Activated naive CD4-positive, alpha-beta T cell (primary cell): ENCODE measurements at places on chromosomes 2 and 18.

- DNase-seq: no peak
Observed at GRCh38 chr2:37873229-37873628, 51.9 kb upstream of the RMDN2 start.

DNA sequence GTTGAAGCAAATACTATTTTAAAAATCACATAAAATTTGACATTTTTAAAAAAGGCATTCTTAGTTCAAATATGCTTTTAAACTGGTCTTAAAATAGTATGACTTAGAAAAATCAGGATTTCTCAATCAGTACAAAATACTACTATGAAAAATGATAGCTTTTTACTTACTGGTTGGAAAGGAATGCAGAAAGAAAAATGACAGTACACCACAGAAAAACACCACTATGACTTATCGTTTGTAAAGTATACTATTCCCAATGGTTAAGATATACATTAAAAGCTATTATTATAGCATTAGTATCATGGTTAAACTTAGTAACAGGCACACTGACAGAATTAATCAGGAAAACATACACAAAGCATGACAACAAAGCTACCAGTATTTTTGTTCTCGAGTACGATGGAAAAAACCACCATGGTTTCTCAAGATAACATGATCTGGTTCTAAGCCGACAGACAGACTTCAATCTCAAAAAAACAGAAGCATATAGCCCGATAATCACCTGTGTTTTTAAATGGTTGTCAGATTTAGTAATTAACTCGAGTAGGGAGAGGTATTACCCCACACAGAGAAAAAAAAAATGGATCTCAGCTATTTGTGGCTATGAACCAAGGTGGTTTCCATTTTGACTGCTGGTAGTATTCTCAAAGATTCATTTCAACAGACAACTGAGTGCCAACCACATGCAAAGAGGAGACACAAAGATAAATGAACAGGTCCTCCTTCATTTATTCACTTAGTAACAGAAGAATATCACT, 39.1 kb downstream of the CUL3 start:
- no peak for DNase-seq

DNA sequence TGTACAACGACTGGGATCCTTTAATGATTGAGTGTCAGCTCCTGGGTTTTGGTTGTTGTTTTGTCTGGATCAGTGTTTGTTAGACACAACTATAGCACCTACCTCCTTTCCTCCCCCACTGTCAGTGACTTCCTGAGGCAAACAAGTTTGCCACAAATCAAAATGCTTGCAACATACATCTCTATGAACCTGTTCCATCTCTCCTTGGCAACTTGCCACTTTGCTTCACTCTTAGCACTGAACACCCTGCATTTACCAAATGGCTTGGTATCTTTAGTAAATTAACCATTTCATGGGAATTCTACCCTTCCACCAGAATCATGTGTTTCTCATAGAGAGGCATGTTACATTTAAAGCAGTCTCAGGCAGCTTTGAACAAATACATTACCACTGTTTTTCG, 301.1 kb upstream of the TANK start:
- DNase-seq: no peak

GRCh38 chr18:45335282-45336043, 279.8 kb upstream of the SLC14A2 start:
- DNase-seq: no peak

DNA sequence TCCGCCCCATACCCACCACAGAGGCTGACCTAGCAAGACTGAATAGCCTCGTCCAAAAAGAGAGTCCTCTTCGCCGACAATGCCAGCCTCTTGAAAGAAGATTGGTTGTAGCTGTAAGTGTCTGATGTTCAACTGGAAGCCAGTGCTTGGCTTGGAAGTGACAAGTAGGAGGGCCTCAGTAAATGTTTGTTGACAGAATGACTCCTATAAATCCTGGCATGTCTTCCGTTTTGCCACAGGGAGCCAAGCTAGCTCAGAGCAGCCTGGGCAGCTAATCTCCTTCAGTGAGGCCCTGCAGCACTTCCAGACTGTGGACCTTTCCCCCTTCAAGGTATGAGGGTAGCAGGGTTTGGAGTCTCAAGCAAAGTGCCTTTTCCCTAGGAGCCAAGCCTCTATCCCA, 14.9 kb downstream of the ELMOD3 start:
- DNase-seq: no peak

DNA sequence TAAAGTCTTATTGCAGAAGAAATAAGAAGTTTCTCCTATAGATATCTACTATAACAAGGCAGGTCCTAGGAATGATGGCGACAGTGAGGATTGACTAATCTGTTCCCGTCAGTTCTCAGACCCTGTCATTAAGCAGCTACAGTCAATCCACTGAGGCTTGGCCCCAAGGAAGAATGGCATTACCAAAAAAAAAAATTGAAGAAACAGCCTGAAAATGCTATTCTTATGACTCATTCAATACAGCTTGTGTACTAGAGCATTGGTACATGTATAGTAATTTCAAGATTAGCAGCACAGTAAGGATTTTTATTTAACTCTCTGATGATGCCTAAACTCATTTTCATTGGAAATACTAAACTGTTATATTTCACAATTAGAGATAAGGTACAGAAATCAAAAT, 1096.1 kb upstream of the NXPH2 start:
- DNase-seq: no peak

DNA sequence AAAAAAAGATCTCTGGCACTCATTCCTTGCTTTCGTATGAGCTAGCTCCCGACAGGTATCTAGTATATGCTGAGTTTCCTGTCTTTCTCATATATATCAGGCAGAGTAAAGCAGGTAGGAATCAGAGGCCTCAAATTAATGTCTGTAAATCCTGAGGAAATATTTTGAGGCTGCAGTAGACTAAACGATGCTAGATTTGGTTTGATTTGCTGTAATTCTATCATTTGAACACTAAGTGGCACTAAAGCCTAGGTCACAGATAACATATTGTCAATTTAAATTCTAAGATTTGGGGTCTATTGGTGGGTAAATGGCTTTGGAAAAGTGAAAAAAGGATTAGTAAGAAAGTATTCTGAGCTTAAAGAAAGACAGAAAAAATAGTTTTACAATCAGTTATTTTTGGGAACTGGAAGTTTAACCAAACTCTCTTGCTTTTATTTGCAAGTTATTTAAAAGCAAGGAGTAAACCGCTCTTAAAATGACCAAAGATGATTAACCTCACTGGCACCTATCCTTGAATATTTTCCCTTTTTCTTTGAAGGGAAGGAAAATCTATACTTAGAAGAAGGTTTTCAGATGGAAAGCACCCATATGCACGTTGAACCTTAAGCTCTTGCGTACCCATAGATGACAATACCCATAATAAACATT, 37.6 kb upstream of the SLC4A10 start:
- DNase-seq: no peak

DNA sequence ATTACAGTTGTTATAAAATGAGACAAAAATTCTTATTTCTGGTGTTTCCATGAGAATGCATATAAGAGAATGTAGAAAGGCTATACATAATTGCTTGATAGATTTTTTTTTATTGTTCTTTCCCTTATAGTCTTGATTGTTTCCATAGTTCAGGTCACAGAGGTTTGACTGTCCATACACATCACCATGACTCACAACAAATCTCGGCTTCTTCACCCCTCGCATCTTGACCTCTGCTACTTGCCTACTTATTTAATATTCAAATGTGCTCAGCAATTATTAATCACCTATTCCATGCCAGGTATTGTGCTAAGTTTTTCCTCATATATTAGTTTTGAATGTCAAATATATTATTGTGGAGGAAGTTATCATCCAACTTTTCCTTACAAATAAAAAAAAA, 789.6 kb downstream of the RNF144A start:
- no peak for DNase-seq

GRCh38 chr2:157644776-157645175, 16.1 kb upstream of the ACVR1C start:
- no peak for DNase-seq

DNA sequence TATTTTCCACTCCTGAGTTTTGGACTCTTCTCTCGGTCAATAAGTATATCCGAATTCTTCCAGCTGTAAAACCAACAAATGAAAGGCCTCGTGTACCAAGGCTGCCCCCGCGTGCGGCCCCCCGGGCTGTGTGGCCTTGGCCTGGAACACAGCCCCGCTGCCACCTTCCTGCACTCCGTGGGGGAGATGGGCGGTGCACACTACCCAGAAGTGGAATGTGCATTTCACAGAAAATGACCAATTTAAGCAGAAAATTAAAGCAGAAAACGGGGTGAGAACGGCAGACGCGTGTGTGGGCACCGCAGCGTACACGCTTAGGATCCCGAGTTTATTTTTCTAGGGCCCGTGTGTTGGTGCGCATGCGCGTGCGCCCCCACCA, 34.4 kb upstream of the ZNF516 start:
- no peak for DNase-seq

DNA sequence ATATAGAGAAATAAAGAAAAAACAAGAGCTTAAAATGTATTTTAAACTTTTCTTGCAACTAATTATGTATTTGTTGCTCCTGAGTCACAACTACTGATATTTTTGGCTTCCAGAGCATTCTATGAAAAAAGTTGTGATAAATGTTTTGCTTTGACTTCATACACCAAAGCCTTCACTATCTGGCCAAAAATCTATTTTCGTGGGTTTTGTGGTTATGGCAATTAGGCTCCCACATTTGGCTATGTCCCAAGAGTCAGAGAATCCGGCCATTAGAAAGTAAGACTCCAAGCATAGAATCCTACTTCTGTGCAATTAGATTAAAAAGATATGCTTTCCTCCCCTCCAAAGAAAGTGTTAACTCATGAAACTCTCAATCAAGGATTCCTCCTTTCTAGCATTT, 1456.1 kb upstream of the ACVR2A start:
- no peak for DNase-seq

DNA sequence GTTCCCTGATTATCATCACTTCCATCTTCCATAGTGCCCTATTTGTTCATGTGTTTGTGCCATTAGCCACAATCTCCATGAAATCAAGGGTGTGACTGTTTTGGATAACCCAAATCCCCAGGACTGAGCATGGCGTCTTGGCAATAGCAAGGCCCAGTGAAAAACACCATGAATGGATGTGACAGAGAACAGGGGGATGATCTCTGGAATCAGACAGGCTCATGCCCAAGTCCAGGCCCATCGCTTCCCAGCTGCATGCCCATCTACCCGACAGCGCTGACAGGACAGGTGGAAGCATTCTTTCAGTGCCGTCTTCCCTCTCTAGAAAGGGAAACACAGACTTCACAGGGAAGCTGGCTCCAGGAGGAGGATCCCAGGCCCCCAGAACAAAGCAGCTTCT, 50.0 kb downstream of the HDLBP start:
- no peak for DNase-seq

DNA sequence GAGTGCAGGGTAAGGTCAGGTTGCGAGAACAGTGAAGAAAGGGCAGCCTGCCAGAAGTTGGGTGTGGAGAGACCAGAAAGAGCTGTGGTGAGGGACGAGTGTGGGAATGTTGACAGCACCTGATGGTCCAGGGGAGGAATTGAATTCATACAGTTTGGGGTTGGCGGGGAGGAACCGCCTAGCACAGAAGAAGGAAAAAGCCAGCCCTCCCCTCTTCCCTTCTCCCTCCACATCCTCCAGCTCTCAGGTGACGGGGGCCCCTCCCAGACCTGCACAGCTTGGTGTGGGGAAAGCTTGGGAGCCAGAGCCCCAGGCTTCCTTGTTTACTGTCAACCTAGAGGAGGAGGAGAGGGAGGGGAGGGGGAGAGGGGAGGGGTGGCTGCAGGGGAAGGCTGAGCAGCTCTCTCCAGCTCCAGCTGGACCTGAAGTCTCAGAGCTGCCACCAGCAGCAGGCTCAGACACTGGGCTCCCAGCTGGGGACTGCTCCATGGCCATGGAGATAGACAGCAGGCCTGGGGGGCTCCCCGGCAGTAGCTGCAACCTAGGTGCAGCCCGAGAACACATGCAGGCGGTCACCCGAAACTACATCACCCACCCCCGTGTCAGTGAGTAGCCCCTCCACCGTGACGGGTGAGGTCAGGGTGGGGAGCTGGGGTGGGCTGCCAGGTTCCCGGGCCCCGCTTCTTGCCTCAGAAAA, at the start of gene ATP6V1B1:
ATP6V1B1 (plus strand) TSS at position 433 of the 697 bp plus-strand sequence; CDS start at position 488, 55 bp downstream.
- DNase-seq: no peak

DNA sequence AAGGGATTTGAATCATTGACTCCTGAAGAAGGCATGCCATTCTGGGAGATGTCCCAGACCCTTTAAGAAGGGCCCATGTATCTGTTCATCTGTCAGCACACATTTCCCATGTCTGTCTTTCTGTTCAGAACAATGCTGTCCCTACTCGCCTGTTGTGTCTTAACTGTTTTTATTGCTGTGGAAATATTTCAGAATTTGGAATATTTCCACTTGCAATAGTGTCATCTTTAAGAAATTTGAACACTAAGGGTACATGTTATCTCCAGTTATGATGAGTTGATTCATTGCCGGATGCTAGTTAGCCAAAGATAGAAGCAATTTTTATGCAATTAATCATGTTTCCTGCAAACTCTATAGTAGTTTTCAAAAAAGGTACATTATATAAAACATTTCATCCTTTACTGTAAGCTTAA, 36.9 kb upstream of the NT5C1B start:
- DNase-seq: no peak

- DNase-seq: no peak
Observed at GRCh38 chr18:63399300-63399699, 23.0 kb downstream of the VPS4B start.

DNA sequence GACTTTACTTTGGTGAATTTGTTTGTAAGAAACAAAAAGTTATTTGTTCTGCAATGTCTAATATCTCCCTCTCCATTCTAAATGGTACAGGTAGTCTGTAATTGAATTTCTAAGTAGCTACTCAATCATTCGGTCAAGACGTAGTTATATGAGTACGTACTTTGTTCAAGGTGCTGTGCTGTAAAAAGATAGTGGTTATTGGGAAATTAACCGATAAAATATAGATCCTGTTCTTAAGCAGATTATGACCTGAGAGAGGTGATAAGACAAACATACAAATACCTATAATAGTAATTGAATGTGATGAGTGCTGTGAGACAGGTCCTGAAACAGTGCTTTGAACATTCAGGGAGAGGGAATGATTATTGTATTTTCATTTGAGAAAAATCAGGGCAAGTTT, 7.1 kb downstream of the NCOA1 start:
- no peak for DNase-seq

DNA sequence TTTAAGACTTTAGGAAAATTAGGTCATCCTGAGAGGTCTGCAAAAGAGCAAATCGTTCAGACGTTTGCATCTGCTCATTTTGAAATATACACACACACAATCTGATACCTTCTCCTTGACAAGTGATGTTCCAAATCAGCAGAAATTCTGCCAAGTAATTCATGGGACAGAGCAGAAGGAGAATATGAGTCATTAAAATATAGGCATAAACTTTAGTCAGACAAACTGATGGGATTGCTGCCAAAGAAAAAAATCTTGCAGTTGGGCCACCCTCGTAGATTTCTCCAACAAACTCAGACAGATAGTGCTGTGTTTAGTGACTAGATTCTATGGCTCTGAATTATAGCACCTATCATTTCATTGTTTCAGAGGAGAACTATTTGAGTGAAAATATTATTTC, 336.3 kb downstream of the NYAP2 start:
- DNase-seq: no peak

GRCh38 chr2:197673606-197674005, 1.8 kb downstream of the RFTN2 start:
- no peak for DNase-seq

- no peak for DNase-seq
Observed at GRCh38 chr2:194566907-194567660, 1089.9 kb upstream of the SLC39A10 start.
